ENCODE measurements at places on chromosomes 12 and 14.
A peak's percentile ranks its signal among the peaks of the same experiment; 100 is the strongest.

- H3K27me3 ChIP-seq = no peaks in the 10 kb centered on the region
- DNase-seq = no peak
- peaks cover 2% of the 10 kb centered on the region for H3K36me3 ChIP-seq
- no peak overlapping the region for H3K27ac ChIP-seq
- no peak overlapping the region for H3K4me3 ChIP-seq
Measured at GRCh38 chr14:42961509-42961908, 1354.8 kb downstream of the LRFN5 start.

DNA sequence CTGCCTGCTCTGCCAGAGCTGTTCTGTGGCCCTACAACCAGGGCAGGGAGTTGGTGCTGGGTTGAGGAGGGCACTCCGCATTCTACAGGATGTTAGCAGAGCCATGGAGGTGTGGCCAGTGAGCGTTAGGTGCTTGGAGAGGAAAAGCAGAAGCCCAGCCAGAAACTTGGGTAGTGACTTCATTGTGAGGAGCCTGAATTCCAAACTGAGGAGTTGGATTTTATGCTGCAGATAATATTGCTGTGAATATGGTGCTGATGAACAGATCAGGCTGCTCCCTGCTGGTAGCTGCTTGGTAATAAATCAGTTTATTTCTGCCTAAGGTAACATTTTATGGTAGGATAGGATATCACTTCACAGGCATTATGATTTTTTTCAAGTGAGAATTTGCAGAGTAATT, 7.1 kb upstream of the CCDC175 start:
- no peaks in the 10 kb centered on the region for H3K27me3 ChIP-seq
- H3K4me3 ChIP-seq = no peak overlapping the region
- peak; percentile 45 for DNase-seq
- H3K36me3 ChIP-seq = no peaks in the 10 kb centered on the region
- H3K4me1 ChIP-seq = no peaks in the 10 kb centered on the region
- no peak overlapping the region for H3K27ac ChIP-seq

DNA sequence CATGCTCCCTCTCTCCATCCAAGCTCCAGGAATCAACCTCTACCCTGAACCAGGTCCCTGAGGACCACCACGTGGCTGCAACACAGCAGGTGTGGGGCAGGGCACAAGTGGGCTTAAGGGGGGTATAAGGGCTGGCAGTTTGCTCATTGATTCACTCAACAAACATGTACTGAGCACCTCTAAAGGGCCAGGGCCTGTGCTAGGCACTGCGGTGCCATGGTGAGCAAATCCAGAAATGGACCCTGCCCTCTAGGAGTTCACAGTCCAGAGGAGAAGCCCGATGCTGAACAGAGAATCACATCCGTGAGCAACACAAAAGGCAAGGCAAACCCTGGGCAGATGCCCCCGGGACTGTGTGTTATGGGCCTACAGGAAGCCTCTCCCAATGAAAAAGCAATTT, 6.5 kb upstream of the AQP2 start:
- no peak overlapping the region for H3K27ac ChIP-seq
- no peak overlapping the region for H3K4me3 ChIP-seq
- H3K36me3 ChIP-seq = no peaks in the 10 kb centered on the region
- H3K4me1 ChIP-seq = no peaks in the 10 kb centered on the region
- no peaks in the 10 kb centered on the region for H3K27me3 ChIP-seq
- peak; percentile 20 for DNase-seq

DNA sequence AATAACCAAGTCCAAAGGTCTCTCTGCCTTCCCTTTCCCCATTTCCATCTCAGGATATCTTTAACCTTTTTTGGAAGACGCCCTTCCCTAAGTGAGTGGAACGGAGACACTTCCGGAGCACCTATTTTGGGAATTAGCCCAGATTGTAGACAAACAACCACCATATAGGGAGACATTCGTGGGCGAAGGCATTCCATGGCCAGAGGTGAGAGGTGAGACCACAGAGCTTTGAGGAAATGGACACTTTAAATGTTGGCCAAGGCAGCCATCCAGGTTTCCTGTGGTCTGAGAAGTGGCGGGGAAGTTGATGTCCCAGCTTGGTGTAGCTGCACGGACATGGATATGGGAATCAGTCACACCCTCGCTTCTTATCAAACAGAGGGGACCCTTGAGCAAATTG, 69.4 kb upstream of the BDKRB2 start:
- no peaks in the 10 kb centered on the region for H3K36me3 ChIP-seq
- DNase-seq = no peak
- no peak overlapping the region for H3K4me3 ChIP-seq
- H3K27me3 ChIP-seq = no peaks in the 10 kb centered on the region
- no peaks in the 10 kb centered on the region for H3K4me1 ChIP-seq

DNA sequence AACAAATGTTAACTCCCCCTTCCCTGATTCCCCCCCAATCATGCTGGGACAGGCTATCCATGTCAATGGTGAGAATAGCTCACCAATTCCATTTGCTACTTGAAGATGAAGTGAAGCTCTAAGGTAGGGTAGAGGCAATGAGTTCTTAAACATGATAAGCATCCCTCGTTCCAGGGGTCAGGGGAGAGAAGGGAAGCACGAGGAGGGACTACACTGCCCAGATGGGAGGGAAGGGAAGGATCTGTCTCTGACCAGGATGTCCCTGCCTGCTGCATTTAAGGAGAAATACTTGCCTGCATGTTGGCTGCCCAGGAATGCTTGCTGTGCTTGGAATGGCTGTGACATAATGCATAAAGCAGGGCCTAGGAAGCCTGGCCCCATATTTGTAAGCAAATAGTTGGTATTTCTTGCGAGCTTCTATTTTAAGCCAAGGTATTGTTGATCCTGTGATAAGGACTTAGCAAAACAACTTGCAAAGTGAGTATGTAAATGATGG, 155.1 kb downstream of the CEP83 start:
- DNase-seq = peak; percentile 84
- peak overlapping the region; percentile 80 for H3K27ac ChIP-seq
- peaks cover 40% of the 10 kb centered on the region for H3K36me3 ChIP-seq
- peaks cover 11% of the 10 kb centered on the region for H3K4me1 ChIP-seq

DNA sequence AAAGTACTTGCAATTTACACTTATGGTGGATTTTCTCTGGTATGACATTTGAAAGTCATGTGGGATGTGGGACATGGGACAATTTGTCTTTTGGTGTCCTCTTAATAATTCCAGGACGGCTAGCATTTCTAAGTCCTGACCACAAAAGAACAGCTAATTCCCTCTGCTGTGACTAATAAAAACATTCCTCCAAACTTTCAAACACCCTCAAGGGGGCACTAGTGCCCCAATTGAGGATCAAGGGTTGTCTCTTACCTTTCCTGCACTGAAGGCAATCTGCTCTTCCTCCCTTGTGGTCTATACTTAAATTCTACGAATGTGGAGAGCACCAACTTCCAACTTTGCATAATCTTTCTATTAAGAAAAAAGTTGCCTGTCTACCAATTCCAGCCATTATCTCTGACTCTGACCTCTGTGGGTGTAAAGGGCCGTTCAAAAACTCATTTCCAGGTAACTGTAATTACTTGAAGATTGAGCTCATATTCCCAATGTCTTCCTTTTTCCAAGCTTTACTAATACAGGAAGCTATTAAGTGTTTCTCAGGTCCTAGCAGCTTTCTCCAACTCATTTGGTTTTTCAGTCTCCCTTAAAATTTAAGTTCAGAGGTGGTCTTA, 210.2 kb downstream of the PTPRO start:
- no peaks in the 10 kb centered on the region for H3K27me3 ChIP-seq
- H3K4me1 ChIP-seq = no peaks in the 10 kb centered on the region
- DNase-seq = peak; percentile 72

GRCh38 chr12:89756585-89757398, 48.2 kb upstream of the ATP2B1 start:
- no peak overlapping the region for H3K27ac ChIP-seq
- no peaks in the 10 kb centered on the region for H3K4me1 ChIP-seq
- H3K36me3 ChIP-seq = no peaks in the 10 kb centered on the region
- no peak for DNase-seq
- no peak overlapping the region for H3K4me3 ChIP-seq

DNA sequence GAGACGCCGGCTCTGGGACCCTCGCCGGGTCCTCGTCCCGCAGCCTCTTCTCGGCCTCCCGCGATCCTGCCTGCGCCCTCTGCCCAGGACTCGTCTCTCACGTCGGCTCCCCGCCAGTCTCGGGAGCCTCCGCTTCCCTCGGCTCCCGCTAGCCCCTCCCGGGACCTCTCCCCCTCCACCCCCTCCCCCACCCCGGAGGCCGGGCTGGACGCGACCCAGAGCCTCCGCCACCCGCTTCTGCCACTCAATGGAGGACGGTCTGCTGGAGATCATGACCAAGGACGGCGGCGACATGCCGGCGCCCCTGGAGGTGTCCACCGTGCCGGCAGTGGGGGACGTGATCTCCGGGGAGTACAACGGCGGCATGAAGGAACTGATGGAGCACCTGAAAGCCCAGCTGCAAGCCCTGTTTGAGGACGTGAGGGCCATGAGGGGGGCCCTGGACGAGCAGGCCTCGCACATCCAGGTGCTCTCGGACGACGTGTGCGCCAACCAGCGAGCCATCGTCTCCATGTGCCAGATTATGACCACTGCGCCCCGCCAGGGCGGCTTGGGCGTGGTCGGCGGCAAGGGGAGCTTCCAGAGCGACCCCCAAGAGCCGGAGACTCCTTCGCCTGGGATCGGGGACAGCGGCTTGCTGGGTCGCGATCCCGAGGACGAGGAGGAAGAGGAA, 568 bp downstream of the CCDC184 start:
- H3K27me3 ChIP-seq = peaks cover 15% of the 10 kb centered on the region
- H3K36me3 ChIP-seq = no peaks in the 10 kb centered on the region
- H3K4me1 ChIP-seq = no peaks in the 10 kb centered on the region

DNA sequence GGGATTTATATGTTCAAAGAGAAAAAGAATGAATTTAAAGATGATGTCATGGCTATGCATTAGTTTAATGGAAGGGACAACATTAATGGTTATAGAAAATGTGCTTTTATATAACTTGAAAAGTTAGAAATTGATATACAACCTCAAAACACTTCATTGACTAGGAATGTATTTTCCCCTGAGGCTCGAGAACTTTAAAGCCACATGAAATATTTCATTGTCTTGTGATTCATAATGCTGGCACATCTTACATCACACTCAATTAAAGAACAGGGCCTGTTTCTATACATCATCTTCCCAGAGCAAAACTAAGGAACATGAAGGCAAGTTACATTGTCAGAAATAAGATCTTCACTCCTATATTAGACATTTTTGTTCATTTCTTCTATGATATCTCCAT, 35.2 kb upstream of the PAWR start:
- no peaks in the 10 kb centered on the region for H3K4me1 ChIP-seq
- no peaks in the 10 kb centered on the region for H3K27me3 ChIP-seq
- H3K4me3 ChIP-seq = no peak overlapping the region
- H3K27ac ChIP-seq = no peak overlapping the region
- H3K36me3 ChIP-seq = no peaks in the 10 kb centered on the region

- H3K4me3 ChIP-seq = no peak overlapping the region
- no peaks in the 10 kb centered on the region for H3K36me3 ChIP-seq
- no peak overlapping the region for H3K27ac ChIP-seq
- no peak for DNase-seq
Measured at GRCh38 chr12:72491426-72491825, 219.3 kb downstream of the TRHDE start.

GRCh38 chr12:59689776-59690175, 93.9 kb downstream of the SLC16A7 start:
- H3K4me1 ChIP-seq = no peaks in the 10 kb centered on the region
- H3K27ac ChIP-seq = no peak overlapping the region
- no peaks in the 10 kb centered on the region for H3K27me3 ChIP-seq
- H3K36me3 ChIP-seq = no peaks in the 10 kb centered on the region

- H3K4me3 ChIP-seq = no peak overlapping the region
- H3K4me1 ChIP-seq = no peaks in the 10 kb centered on the region
- no peak for DNase-seq
- H3K36me3 ChIP-seq = peaks cover 33% of the 10 kb centered on the region
Measured at GRCh38 chr14:89870316-89870715, 84.2 kb downstream of the EFCAB11 start.

DNA sequence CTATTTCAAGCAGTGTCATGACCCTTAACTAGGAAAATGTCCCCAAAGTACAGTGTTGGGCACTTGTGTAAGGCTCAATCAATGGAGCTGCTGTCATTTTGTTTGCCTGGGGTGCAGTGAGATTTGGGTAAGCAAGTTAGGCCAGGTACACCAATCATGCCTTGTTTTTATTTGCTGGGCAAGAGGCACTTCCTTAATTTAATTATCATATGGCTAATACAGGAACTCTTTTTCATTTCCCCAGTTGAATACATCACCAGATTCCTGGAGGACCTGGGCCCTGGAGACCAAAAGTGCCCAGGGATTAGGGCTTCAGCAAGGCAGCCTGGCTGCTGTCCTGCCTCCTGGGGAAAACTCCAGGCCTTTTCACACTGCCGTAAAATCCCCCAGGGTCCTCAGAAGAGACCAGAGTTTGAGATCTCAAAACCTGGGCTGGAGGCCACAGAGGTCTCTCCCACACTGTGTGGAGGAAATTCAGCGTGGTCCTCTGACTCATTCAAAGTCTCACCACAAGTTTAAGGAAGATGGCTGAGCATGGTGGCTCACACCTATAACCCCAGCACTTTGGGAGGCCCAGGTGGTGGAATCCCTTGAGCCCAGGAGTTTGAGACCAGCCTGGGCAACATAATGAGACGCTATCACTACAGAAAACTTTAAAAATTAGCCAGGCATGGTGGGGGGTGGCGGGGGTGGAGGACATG, 28.4 kb upstream of the FOXN3 start:
- DNase-seq = no peak
- H3K36me3 ChIP-seq = no peaks in the 10 kb centered on the region
- H3K4me3 ChIP-seq = no peak overlapping the region
- peaks cover 16% of the 10 kb centered on the region for H3K4me1 ChIP-seq
- H3K27ac ChIP-seq = no peak overlapping the region

DNA sequence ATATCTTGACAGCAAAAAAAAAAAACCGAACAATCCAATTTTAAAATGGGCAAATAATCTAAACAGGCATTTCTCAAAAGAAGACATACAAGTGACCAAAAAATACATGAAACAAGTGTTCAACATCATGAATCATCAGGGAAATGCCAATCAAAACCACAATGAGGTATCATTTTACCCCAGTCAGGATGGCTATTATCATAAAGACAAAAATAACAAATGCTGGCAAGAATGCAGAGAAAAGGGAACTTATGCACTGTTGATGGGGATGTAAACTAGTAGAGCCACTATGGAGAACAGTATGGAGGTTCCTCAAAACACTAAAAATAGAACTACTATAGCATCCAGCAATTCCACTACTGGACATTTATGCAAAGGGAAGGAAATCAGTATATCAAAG, 448.2 kb downstream of the RGS6 start:
- no peaks in the 10 kb centered on the region for H3K4me1 ChIP-seq
- H3K27ac ChIP-seq = no peak overlapping the region
- H3K36me3 ChIP-seq = no peaks in the 10 kb centered on the region
- DNase-seq = no peak
- no peak overlapping the region for H3K4me3 ChIP-seq

DNA sequence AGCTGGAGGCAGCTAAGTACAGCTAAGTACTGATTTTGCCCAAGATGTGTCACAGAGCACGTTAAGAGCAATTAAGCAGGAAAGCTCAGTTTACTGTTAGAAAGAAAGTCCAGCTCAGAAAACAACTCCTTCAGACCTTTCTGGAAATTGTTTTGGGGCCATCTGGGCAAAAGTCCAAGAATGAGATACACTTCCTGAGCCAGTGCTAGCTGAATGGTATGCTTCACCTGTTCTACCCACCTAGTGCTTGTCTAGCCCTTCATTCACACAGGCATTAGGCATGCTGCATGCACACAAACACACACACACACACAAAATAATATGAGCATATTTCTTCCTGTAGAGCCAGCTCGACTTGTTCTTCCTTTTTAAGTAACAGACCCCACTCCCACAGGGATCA, 6.6 kb upstream of the IKZF4 start:
- H3K27ac ChIP-seq = no peak overlapping the region
- H3K36me3 ChIP-seq = peaks cover 19% of the 10 kb centered on the region
- H3K27me3 ChIP-seq = no peaks in the 10 kb centered on the region
- no peak overlapping the region for H3K4me3 ChIP-seq
- no peak for DNase-seq
- H3K4me1 ChIP-seq = no peaks in the 10 kb centered on the region

Measured in H9 (cell line).